ENCODE measurements at places on chromosomes 5 and 9.

GRCh38 chr9:94888775-94889174, 162.3 kb downstream of the AOPEP start:
- no peak for DNase-seq

GRCh38 chr5:115325296-115325959, 29.0 kb upstream of the CCDC112 start:
- DNase-seq, result no peak

DNA sequence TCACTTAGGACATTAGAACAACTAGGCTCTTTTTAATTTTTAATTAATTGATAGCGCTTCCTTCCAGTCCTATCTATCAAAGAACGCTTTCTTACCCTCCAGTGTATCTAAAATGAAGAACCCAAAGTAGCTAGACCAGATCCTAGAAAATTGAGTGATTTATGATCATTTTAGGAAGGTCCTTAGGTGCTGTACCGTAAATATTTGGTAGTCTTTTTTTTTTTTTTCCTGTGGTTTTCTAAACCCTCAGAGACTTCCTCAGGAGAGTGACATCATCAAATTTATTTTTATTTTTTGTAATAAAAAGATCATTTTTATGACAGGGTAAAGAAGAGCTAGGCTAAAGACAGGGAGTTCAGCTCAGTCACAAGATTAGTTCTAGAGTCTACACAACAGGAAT, 197.4 kb downstream of the WDR70 start:
- no peak for DNase-seq

DNA sequence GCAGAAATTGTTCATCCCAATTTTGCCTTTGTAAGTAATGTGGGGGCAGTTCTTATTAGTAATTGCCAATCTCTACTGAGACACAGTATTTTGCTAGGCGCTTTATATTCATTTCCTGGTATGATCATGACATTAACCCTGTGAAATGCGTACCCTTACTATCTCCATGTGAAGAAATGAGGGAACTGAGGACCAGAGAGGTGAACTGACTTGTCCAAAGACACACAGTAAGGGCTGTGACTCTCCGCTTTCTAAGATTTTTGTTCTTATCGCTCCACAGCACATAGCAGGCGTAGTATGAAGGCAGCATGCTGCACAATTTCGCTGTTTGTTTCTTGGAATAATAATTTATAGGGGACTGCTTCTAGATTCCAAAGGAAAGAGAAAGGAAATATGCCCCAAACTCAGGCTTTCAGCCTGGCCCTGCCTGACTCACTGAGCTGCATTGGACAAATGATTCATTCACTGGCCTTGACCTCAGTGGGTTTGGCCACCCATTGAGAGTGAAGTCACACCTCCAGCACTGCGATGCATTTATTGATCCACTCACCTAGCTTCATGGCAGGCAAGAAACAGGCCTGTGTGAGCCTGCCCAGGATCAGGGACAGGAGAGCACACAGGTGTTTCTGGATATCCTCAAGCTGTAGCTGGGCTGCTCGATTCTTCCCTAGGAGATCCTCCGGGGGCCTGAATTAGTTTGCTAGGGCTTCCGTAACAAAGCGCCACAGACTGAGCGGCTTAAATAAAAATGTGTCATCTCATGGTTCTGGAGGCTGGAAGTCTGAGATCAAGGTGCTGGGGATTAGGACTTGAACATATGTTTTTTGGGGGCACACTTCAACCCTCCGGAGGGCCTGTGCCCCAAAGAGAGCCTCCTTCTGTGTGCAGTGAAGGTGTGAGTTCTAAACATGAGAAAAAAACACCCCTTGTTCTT, 7.2 kb upstream of the DUSP1 start:
- no peak for DNase-seq

- no peak for DNase-seq
These were observed 5.5 kb downstream of the ASTN2 start for GRCh38 chr9:117409321-117409720.

DNA sequence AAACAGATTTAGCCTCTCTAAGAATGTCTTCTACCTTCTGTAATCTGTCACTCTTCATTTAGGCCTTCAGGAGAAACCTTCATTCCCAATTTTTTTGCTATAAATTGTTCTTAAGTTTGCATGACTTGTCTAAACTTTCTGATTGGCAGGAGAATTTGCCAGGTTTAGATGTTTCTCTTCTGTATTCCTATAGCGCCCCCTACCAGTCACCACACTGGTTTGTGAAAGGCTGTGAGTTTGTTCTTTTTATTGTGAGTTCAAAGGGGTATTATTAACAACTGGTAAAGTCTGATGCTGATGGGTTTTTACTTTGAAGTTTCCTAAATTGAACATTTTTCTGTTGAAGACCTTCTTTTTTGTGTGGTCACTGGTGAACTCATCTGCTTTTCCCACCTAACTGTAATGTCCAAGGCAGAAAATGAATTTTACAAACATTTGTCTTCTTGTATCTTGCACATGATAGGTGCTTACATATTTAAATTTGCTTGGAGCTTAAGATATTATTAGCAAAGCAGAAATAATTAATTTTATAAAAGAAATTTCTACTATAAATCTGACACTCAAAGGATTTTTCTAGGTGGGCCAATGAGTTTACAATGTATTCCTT, 18.4 kb upstream of the F2RL2 start:
- DNase-seq, result peak; percentile 60

DNA sequence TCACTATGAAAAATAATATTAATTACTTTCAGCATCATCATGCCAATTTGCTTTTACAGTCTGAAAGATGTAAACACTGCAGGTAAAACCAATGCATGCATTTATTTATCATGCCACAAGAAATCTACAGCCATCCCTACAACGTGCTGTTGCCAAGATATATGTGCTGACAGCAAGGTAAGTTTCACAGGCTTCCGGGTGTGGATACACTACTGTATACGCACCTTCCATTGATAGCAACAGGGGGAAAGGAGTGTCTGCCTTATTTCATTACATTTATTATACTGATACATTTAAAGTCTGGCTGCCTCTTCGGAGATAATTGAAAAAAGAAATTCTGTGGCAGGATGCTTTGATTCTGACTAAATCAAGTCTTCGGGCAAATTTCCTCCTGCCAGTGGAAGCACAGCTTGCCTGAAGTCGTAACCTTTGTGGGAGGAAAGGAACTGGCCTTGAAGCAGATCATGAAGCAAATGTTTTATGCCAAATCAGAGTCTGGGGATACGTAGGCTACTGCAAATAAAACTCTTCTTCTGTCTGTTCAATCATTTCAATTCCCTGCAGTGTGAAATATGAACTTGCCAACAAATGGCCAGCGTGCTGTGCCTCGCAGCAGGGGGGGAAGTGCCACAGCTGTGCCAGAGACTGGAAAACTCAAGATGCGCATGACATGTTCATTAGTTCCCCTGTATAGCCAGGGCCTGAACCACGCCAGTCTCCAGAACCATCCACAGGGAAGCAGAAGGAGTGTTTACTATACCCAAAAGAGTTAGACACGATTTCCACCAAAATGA, 268.1 kb downstream of the EFNA5 start:
- DNase-seq, result no peak

DNA sequence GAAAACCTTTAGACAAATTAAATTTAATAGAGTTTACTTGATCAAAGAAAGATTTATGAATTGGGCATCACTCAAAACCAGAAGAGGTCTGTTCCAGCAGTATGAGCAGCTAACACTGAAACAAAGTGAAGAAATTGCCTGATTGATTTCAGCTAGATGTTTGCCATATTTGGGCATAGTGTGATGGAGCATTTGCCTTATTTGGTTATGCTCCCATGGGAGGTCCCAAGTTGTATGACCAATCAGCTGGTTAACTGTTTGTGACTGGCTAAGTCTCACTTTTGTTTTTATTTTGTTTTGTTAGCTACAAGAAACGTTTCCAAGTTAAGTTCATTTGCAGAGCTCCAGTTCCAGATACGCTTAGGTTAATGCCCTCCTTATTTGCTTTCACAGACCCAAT, 53.3 kb upstream of the LMNB1 start:
- no peak for DNase-seq

DNA sequence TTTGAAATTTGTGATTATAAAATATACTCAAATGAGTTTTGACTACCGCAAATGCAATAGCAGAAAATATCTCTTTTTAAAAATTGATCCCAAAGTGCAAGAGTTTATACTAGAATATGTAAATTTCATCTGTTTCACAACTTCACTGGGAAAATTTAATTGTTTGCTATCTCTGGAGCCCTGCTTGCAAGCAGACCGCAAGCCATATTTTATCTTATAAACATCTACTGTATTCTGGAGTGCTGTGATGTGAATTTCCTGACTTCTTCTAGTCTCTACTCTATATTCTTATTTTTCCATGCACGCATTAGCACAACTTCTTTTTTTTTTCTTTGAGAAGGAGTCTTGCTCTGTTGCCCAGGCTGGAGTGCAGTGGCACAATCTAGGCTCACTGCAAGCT, 98.7 kb downstream of the DROSHA start:
- DNase-seq, result no peak

DNA sequence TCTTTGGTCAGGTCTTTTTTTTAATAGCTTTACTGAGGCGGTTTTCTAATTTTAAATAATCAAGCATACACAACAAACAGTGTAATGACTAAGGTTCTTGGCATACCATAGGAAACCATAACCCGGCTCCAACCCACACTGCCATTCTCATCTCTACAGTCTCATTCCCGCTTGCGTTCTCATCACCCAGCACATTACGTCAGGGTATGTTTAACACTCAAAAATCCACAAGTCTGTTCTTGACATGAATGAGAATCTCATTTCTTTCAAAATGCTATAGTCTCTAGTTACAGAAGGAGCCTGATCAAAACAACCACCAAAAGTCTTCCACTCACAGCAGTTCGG, 505 bp downstream of the C5orf34 start:
- peak; percentile 34 for DNase-seq

DNA sequence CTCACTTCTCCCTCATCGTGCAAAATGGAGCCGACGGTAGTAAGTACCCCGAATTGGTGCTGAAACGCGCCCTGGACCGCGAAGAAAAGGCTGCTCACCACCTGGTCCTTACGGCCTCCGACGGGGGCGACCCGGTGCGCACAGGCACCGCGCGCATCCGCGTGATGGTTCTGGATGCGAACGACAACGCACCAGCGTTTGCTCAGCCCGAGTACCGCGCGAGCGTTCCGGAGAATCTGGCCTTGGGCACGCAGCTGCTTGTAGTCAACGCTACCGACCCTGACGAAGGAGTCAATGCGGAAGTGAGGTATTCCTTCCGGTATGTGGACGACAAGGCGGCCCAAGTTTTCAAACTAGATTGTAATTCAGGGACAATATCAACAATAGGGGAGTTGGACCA, 979 bp downstream of the PCDHGA12 start:
- DNase-seq, result no peak

DNA sequence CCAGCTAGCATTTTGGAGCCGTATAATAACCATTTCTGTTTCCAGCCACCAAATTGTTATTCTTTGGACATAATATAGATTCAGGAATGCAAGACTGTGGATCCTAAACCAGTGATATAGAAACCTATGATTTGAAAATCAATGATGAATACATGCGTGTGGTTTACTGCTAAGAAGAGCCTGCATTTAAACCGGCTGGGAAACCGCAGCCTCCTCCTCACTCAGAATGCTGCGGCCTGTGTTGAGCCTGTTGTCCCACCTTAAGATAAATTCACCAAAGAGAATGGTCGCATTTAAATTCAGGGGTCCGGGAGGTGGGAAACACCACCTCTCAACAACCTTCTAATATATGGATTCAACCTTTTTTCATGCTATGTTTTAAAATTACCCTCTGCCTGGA, 148.0 kb downstream of the MEF2C start:
- DNase-seq, result no peak

- DNase-seq, result no peak
These were observed 20.4 kb upstream of the PAPPA start for GRCh38 chr9:116133163-116133562.

GRCh38 chr5:159452480-159453167, 122.3 kb upstream of the IL12B start:
- DNase-seq, result no peak

- DNase-seq, result peak; percentile 61
These were observed 16.6 kb downstream of the KCNT1 start for GRCh38 chr9:135718616-135719015.

DNA sequence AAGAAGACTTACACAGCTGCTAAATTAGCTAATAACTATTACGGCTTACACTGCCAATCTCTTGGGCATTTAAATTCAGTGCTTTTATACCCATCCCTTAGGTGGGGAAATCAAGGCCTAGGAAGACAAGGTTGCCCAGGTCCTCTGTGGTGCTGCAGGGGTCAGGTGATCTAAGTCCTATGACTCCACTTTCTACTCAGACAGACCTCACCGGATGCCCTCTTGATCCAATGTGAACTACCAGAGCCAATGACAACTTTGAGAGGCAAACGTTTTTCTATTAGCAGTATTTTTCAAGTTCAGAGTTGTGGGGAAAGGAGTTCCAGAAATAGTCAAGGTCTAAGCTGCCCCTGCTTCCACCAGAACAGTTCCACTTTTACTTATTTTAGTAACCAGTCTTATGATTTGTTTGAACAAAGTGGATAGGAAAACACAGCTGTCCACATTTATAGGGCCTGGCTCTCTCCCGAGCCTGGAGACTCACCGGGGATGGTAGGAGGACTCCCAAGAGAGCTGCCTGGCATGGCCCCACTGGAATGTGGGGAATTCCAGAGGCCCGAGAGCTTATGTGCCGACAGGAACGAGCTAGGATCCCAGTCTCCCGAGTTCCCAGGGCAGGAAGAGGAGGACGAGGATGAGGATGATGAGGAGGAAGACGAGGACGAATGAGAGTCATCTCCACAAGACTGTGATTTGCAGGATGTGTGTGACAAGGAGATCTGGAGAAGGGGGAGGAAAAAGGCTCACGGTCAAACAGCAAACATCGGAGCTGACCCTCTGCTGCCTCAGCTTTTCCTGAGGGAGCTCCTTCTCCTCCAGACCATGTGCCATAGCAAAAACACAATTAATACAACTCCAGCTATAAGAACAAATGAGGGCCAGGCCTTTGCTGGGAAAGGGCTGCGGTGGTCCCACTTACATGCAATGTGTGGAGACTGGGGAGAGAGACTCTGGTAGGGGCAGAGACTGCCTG, 16.7 kb downstream of the FAM193B start:
- DNase-seq, result no peak

DNA sequence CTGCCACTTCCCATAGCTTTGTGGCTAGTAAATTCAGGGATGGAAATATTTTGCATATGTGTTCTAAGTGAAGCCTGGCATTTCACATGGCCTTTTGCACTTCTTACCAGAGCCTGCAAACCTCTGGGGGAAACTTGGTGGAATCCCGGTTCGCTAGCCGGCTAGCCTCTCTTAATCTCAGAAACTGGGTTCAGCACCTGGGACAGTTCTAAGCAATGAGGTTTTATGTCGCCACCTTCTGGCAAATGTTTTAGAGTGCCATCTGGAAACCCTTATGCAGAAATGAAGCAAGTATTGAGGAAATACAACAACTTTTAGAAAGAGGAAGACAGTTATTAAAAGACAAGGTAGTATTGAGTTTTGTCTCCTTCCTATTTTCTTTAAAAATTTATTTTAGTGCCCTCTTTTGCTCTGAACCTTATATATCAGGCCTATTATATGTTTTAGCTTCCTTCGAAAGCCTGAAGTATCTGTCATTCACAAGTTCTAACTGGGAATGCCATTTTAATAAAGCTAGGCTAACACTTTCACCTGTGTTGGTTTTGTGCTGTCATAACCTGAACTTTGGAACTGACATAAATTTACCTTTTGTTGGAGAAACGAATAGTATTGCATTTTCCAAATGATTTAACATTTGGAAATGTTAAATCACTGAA, 963 bp upstream of the HTR1A start:
- DNase-seq, result peak; percentile 61

GRCh38 chr5:134560698-134561097, 35.2 kb downstream of the JADE2 start:
- DNase-seq, result no peak

- DNase-seq, result no peak
These were observed 74.3 kb downstream of the ZNF618 start for GRCh38 chr9:113950195-113951031.

GRCh38 chr5:118506217-118506852, 482.0 kb downstream of the DTWD2 start:
- no peak for DNase-seq
